ENCODE measurements at places on chromosomes 1 and 21.

- H3K4me3 ChIP-seq: no peak overlapping the region
- no peak overlapping the region for H3K27ac ChIP-seq
- DNase-seq: no peak
- no peaks in the 10 kb centered on the region for H3K36me3 ChIP-seq
Observed at GRCh38 chr1:3070644-3071564, 1.9 kb downstream of the PRDM16 start.

GRCh38 chr1:113405573-113405972 is 15.3 kb downstream of the MAGI3 start:
- no peak overlapping the region for H3K4me3 ChIP-seq
- DNase-seq: no peak
- H3K36me3 ChIP-seq: no peaks in the 10 kb centered on the region
- no peak overlapping the region for H3K27ac ChIP-seq

DNA sequence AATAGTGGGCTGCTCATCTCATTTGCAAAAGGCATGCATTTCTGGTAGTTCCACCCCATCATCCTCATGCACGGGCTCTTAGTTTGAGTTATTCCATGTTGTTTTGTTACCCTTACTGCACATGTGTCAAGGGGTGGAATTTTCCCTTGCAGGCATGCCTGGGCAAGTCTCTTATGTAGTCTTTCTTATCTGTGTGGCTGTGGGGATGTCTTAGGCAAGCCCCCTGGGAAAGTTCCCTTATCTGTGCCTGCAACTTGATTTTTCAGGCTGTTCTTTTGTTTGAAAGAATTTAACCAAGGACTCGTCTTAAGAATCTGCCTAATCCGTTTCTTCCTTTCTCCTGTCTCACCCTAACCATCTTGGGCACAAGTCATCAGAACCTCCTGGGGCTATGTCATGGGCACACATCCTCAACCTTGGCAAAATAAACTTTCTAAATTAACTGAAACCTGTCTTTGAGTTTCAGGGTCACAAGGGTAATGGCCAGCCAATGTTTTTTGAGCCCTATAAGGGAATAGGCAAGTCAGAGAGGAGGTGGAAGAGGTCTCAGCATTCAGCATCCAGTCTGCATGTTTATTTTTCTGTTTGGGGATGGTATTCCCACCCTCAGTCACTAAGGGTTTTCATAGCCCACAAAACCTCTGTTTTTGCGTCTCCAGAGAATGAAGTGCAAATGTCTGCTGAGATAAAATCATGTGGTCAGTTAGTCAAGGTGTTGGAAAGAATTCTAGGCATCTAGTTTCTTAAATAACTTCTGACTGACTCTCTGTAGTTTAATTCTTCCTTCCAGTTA is 579.7 kb downstream of the PLA2G4A start:
- no peaks in the 10 kb centered on the region for H3K36me3 ChIP-seq
- H3K27me3 ChIP-seq: no peaks in the 10 kb centered on the region
- DNase-seq: no peak

DNA sequence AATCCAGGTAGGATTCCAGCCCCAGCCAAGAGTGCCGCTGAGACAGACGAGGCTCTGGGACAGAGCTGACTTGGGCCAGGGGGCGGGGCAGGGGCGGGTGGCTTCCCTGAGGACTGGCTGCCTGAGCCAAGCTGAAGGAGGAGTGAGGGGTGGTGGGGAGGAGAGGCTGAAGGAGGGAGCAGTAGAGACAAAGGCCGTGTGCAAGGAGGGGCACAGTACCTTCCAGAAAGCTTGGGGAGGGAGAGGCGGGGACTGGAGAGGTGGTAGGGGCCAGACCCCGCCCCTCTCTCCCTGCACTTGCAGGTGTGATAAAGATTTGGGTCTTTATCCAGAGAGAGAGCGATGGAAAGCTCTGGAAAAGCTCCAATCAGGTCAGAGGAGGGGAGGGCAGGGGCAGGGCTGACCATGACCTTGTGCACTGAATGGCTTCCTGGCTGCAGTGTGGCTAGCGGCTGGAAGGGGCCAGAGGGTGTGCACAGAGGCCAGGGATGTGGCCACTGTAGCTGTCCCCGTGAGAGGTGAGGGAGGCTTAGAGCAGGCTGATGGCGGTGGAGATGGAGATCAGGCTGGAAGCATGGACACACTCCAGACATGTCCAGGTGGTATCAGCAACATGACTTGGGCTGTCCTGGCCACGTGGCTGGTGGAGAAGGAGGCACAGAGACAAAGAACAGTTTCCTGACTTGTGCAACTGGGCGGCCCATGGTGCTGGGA is 6.7 kb upstream of the EPHA8 start:
- no peak overlapping the region for H3K27ac ChIP-seq
- H3K27me3 ChIP-seq: peaks cover 32% of the 10 kb centered on the region
- no peaks in the 10 kb centered on the region for H3K36me3 ChIP-seq
- no peak overlapping the region for H3K4me3 ChIP-seq

- H3K4me1 ChIP-seq: peaks cover 59% of the 10 kb centered on the region
- peak overlapping the region; percentile 74 for H3K4me3 ChIP-seq
- H3K36me3 ChIP-seq: peaks cover 4% of the 10 kb centered on the region
- no peak for DNase-seq
Observed at GRCh38 chr1:38558500-38559445, 300.8 kb downstream of the RRAGC start.

DNA sequence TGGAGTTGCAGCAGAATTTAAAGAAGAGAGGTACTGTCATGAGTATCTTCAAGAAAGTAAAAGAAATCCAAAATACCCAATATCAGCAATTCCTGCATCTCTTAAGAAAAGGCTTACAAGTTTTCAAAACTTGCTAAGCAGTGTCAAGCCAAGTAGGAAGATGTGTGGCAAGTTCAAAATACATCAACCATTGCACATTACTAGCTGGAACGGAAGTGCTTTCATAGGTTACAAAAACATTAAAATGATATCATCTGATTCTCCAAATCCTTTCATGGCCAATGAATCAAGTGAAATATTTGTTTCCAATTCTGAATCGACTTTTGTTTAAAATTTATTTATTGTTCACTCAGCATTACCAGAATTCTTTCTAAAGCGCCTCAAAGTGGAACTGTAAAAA is 5.7 kb upstream of the ABCA4 start:
- H3K27ac ChIP-seq: no peak overlapping the region
- H3K36me3 ChIP-seq: no peaks in the 10 kb centered on the region
- no peaks in the 10 kb centered on the region for H3K27me3 ChIP-seq
- no peak overlapping the region for H3K4me3 ChIP-seq

GRCh38 chr1:16026723-16027484 is 5.1 kb downstream of the CLCNKA start:
- no peaks in the 10 kb centered on the region for H3K4me1 ChIP-seq
- peak; percentile 66 for DNase-seq
- H3K4me3 ChIP-seq: no peak overlapping the region
- peaks cover 11% of the 10 kb centered on the region for H3K27me3 ChIP-seq
- no peak overlapping the region for H3K27ac ChIP-seq

GRCh38 chr1:226454349-226454748 is 46.5 kb upstream of the PARP1 start:
- peaks cover 13% of the 10 kb centered on the region for H3K27me3 ChIP-seq
- no peak for DNase-seq
- no peak overlapping the region for H3K27ac ChIP-seq
- H3K4me3 ChIP-seq: no peak overlapping the region

DNA sequence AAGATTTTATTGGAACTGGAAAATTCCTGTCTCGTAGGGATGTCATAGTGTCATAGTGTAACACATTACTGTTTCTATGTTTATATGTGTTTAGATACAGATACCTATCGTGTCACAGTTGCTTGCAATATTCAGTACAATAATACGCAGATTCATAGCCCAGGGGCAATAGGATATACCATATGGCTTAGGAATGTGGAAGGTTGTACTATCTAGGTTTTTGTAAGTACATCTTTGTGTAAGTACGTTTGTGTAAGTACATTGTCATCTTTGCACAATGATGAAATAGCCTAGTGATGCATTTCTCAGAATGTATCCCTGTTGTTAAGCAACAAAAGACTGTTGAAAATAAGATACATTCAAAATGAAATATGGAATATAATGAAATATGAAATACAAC is 68.9 kb downstream of the CAMTA1 start:
- peaks cover 8% of the 10 kb centered on the region for H3K36me3 ChIP-seq
- DNase-seq: no peak
- no peak overlapping the region for H3K27ac ChIP-seq
- H3K4me1 ChIP-seq: no peaks in the 10 kb centered on the region
- no peak overlapping the region for H3K4me3 ChIP-seq

DNA sequence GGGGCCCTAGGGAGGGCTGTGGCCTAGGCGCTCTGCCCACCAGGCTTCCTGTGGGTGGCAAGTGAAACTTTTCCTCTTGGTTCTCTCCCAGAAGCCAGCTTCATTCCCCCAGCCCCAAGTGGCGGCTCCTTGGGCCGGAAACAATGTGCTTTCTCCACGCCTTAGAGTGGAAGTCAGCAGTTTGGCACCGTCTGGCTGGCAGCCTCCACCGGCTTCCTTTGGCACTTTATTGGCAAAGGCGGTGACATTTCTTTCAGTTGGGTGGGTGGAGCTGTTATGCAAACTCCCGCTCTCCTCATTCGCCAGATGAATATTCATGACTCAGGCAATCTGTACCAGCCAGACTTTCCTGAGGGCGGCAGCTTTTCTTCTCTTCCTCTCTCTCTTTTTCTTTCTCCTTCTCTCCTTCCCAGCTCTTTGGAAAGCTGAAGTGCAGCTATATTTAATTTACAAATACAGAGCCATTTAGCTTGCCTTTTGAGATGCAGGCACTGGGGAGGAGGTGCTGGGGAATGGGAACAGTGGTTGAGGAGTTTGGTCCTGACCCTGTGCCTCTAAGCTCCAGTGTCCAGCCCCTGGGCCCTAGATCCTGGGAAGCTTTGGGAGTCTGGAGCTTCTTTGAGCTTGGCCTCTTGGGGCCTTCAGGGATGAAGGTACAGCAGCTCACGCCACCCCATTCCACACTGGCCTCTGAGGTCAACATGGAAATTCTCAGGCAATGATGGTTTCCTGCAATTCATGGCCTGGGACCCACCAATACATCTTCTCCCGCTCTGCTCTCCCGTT is 67.8 kb upstream of the POU3F1 start:
- no peak overlapping the region for H3K27ac ChIP-seq
- no peaks in the 10 kb centered on the region for H3K4me1 ChIP-seq
- no peak overlapping the region for H3K4me3 ChIP-seq
- H3K27me3 ChIP-seq: peaks cover 5% of the 10 kb centered on the region
- no peaks in the 10 kb centered on the region for H3K36me3 ChIP-seq
- no peak for DNase-seq

- H3K27ac ChIP-seq: no peak overlapping the region
- H3K27me3 ChIP-seq: no peaks in the 10 kb centered on the region
- H3K4me1 ChIP-seq: no peaks in the 10 kb centered on the region
- H3K4me3 ChIP-seq: no peak overlapping the region
- peaks cover 22% of the 10 kb centered on the region for H3K36me3 ChIP-seq
Observed at GRCh38 chr1:193265716-193266115, 79.3 kb upstream of the B3GALT2 start.

GRCh38 chr1:239879321-239880170 is 212.1 kb upstream of the FMN2 start:
- no peaks in the 10 kb centered on the region for H3K36me3 ChIP-seq
- H3K27me3 ChIP-seq: no peaks in the 10 kb centered on the region
- DNase-seq: no peak
- no peak overlapping the region for H3K27ac ChIP-seq
- no peaks in the 10 kb centered on the region for H3K4me1 ChIP-seq
- no peak overlapping the region for H3K4me3 ChIP-seq

DNA sequence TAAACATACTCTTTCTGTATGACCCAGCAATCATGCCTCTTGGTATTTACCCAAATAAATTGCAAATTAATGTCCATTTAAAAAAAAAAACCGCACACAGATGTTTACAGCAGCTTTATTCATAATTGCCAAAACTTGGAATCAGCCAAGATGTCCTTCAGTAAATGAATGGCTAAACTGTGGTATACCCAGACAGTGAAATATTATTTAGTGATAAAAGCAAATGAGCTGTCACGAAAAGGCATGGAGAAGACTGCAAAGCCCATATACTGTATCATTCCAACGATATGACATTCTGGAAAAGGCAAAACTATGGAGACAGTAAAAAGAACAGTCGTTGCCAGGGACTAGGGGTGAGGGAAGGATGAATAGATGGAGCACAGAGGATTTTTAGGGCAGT is 77.0 kb upstream of the FAM20B start:
- H3K36me3 ChIP-seq: no peaks in the 10 kb centered on the region
- H3K27me3 ChIP-seq: no peaks in the 10 kb centered on the region
- DNase-seq: no peak
- H3K27ac ChIP-seq: no peak overlapping the region
- H3K4me1 ChIP-seq: no peaks in the 10 kb centered on the region
- no peak overlapping the region for H3K4me3 ChIP-seq

DNA sequence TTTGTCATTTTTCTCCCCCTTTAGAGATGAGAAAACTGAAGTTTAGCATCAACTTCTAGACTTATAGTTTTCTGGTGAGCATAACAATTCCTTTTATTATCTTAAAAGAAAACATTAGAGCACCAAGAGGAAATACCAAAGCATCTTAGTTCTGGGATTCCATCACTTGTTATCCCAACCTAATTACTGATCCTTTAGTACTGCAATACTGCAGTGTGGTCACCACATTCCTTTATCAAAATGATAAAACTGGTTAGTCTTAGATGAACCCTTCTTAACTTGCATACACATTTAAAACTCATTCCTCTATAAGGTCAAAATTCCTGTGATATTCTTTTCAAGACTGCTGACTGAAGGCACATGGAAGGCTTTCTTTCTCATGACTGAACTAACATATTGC is 23.1 kb downstream of the SOD1 start:
- no peak overlapping the region for H3K27ac ChIP-seq
- no peaks in the 10 kb centered on the region for H3K27me3 ChIP-seq
- DNase-seq: no peak
- peaks cover 1% of the 10 kb centered on the region for H3K4me1 ChIP-seq
- no peak overlapping the region for H3K4me3 ChIP-seq

DNA sequence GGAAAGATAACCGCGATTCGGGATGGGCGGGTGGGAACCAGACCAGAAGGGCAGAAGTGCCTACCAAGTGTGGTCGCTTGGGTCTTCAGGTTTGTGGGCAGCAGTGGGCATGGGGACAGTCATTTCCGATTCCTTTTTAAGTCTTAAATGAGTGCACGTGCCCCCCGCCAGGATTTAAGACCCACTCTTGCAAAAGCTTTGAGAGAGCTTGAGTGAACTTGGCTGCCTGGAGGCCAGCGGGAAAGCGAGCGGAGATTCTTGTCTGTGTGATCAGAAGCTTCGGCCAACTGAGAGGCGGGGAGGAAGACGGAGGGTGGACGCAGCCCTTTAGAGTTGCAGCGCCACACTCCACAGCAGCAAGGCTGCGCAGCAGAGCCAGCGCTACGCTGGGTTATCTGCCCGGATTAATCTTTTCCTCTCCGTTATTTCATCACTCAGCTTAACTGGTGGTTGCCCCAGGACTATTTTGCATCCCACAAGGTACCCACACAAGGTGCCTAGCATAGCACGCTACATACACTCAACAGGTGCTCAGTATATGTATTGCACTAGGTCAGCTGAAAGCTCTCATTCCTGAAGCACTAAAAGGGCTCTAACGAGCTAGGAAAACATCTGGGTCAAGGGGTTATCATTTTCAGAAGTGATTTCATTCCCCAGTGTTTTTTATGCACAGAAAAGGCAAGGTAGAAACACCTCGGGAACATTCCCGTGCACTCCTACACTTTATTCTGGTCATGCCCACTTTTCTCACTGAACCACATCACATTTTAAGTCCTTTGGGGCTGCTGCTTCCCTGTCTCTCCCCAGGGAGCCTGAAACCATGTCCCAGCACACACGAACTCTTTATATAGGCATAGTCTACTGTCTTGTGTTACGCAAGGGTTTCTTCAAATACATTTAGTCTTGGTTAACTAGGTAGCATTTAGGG is 1.5 kb upstream of the BATF3 start:
- H3K27ac ChIP-seq: peak overlapping the region; percentile 84
- peak overlapping the region; percentile 86 for H3K4me3 ChIP-seq
- H3K36me3 ChIP-seq: peaks cover 15% of the 10 kb centered on the region
- peak; percentile 72 for DNase-seq
- H3K27me3 ChIP-seq: peaks cover 15% of the 10 kb centered on the region
